ENCODE measurements at places on chromosomes 16 and 17.
A peak's percentile ranks its signal among the peaks of the same experiment; 100 is the strongest.

GRCh38 chr17:44780161-44780560 lies 21.4 kb downstream of the ADAM11 start:
- DNase-seq: no peak

GRCh38 chr16:30927789-30928378 lies 4.5 kb downstream of the FBXL19 start:
- peak; percentile 60 for DNase-seq

DNA sequence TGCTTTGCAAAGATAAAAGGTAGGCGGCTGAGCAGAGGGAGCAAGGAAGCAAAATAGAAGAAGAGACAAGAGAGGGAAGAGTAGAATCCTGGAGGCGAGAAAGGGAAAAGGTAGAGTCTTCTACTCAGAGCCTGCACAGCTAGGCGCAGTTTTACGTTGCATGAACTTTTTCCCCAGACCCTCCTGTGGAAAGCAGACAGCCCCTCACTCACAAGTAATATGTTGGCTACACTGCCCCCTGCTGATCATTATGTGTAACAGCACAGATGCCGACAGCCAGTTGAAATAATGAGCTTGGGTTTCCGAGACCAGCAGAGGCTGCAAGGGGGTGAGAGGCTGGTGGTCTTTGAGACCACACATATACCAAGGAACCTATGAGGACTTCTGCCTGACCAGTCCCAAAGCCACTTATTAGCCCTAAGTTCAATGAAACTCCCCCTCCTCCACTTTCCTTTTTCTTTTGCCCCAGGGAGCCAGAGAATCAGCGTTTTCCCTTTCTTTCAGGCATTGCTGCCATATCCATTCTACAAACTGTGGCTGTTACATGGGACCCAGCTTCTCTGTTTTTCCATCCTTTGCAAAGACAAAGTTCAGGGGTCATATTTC lies 22.5 kb upstream of the CMTR2 start:
- peak; percentile 7 for DNase-seq

- no peak for DNase-seq
Measured at GRCh38 chr16:11032000-11032921, 87.9 kb downstream of the CLEC16A start.

- DNase-seq: no peak
Measured at GRCh38 chr17:3222505-3222904, 15.0 kb downstream of the OR1A1 start.

DNA sequence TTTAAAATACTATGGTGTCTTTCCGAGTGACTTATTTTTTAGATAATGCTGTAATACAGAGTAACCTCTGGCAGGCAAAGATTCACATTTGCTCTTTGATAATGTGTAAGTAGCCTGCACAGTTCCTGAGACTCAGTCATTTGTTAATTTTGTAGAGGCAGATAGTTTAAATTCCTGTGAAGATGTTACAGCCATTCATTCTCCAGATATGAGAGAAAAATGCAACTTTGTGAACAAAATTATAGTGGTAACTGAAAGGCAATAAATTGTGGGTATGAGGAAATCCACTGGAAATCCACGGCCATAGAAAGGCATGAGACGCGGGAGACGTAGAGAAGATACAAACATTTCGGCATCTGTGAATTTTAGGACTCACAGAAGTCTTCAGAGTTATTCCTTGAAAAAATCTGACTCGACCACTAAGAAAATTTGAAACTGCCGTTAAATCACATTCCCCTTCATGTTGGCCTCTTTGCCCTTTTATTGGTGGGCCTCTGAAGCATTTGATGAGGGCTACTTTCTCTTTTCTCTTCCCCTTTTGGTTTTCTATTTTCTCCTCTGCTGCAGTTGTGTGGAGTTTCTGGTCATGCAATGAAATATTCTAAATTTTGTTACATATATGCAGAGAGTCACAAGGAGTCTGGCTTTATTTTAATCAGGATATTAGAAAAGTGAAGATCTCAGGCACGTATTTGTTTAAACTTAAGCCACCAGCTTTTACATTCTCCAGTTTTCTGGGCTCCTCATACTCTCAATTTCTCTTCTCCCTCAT lies 18.8 kb downstream of the HS3ST3A1 start:
- no peak for DNase-seq

DNA sequence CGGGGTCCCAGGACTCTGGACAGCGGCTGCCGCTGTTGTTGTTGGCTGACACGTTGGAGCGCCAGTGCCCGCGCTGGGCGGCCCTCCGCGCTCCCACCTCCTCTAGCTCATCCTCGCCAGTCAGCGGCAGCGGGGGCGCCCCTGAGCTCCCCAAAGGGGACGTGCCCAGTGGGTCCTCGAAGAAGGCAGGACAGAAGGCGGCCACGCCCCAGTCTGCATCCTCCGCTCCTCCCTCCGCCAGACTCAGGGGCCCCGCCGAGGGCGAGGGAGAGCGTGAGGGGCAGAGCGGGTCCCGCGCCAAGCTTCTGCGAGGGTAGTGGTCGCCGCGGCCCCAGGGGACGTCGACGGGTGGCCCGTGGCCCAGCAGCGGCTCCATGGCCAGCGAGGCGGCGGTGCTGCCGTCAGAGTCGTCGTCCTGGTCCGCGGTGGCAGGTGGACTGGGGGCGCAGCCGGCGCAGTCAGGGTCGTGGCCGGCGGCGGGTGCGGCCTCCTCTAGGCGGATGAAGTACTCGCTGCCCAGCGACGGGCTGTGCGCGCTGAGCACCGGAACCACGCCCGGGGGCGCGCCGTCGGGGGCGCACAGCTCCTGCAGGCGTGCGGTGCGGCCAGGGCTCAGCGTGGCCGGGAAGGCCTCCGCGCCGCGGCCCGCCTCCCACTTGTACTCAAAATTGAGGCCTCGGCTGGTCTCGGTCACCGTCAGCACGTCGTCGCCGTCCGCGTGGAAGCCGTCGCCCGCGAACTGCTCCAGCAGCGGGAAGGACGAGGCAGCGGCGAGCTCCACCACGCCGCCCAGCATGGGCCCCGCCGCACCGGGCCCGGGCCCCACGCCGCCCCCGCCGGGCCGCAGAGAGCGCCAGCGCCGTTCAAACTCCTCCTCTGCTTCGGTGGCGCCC lies 43.2 kb upstream of the PVALEF start:
- no peak for DNase-seq

DNA sequence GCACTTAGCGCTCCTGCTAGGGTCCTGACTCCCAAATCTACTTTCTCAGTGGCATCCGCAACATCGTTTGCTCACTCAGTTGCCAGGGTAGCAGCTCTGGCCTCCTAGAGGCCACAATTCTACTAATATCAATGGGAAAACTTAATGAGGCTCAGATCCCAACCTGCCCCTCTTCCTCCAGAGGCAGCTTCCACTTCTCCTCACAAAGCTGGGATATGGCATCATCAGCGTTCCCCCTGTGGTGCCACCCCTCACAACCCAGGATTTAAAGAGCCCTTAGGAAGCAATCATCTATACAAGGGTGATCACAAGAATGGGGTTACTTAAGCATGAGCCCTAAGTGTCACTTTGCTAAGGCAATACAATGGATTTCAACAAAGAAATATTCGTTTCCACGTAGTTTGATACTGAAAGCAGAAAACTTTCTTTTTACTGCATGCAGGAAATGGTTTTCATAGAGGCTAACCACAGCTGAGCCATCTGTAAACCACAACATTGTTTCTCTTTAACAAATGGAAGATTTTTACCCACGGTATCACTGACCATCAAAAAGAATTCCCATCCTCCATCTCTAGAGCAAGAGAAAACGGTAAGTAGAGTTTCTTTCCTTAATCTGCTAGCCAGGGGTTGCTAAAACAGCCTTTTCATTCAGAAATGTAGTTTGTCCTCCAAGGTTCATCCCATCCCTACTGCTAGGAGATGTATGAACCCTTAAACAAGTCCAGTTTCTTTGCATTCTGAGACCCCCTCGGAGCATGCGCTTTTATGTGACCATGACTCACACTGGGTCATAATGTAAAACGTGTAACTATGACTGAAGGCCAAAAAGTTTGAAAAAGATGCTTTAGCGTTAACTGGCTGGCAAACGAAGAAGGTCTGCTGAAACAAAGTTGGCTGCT lies 68.3 kb upstream of the BCAR1 start:
- DNase-seq: peak; percentile 57

DNA sequence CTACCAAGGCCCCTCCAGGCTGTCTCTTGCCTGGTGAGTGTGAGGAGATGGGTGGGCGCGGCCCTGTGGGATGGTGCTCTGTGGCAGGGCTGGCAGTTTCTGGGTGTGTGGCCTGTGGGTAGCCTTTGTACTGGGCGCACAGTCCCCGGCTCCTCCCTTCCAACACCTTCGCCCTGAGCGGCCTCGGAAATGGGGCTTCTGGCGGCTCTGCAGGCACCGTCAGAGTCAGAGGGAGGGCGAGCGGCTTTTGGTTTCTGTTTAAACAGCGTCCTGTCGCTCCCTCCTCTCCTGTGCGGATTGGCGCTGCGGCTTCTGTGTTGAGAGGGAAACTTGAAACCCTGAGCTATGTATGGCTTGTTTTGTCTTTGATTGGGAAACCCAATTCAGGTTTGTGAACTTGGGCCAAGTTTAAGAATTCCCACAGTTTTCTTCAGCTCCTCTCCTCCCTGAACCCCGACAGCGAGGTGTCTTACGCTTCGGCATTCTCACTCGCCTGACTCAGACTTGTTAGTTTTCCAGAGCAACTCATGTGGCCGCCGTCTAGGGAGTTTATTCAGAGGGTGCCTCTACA lies 8.3 kb upstream of the ZNF750 start:
- DNase-seq: no peak

DNA sequence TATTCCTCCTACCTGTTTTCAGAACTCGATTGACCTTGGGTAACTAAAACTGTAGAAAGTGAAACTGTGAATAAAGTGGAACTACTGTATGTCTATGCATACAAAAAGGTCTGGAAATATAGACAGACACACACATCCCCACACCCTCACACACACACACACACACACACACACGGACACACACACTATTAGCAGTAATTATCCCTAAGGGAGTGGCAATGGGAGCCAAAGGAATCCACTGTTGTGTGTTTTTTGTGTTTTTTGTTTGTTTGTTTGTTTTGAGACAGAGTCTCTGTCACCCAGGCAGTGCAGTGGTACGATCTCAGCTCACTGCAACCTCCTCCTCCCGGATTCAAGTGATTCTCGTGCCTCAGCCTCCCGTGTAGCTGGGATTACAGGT lies 26.6 kb upstream of the SRCIN1 start:
- DNase-seq: no peak

DNA sequence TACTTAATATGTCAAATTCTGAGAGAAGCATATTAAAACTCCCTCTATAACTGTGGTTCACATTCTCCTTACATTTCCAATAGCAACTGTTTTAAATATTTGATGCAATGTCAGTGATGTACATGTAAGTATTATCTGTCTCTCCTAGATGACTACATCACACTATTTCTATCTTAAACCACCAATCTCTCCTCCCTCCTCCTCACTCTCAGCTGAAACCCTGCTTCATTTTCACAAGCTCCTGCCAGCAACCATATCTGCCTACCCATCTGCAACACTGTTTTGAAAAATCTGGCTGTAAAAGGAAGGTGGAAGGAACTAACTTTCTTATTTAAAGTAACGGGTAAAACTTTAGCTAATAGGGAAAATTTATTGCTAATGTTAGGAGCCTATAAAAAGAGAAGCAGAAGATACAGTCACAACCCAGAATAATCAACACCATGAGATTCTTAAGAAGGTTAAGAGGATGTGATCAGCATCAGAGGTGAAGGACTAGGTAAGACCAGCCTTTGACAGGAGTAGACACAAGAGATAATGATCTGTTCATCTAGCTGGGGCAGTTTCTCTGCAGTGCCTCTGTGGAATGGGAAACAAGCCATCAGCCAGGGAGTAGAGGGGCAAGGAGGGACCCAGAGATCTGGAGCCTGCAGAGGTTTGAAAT lies 31.0 kb downstream of the MYH10 start:
- DNase-seq: no peak

GRCh38 chr16:1661826-1662225 lies 16.3 kb upstream of the JPT2 start:
- DNase-seq: no peak

- DNase-seq: no peak
Measured at GRCh38 chr17:21072745-21073197, 30.0 kb upstream of the USP22 start.

GRCh38 chr16:38941-39892 lies 14.2 kb downstream of the POLR3K start:
- DNase-seq: peak; percentile 77

DNA sequence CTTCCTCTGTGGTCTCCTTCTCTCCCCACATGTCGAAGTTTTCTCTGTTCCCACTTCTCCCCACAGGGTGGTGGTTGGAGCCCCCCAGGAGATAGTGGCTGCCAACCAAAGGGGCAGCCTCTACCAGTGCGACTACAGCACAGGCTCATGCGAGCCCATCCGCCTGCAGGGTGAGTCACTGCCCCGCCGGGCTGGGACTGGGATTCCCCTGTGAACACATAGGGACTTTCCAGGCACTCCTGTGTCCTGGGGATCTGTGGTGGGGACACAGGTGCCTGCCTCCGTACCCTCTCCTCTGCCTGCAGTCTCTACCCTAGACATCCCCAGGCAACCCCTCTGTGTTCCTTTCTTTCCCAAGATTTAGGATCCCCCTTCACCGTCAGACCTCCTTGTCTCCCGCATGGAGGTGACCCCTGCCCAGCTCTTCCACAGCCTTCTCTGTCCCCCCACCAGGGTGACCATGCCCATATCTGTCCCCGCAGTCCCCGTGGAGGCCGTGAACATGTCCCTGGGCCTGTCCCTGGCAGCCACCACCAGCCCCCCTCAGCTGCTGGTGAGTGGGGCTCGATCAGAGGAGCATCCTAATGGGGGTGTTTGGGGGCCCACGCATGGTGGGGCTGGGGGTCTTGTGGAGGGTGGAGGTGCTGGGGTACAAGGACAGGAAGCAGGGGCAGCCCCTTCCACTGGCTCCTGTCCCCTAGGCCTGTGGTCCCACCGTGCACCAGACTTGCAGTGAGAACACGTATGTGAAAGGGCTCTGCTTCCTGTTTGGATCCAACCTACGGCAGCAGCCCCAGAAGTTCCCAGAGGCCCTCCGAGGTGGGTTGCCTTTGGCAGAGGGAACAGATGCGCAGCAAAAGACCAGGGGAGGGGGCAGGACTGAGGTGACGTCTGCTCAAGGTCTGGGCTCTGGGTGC lies 5.8 kb downstream of the ITGAM start:
- peak; percentile 82 for DNase-seq

DNA sequence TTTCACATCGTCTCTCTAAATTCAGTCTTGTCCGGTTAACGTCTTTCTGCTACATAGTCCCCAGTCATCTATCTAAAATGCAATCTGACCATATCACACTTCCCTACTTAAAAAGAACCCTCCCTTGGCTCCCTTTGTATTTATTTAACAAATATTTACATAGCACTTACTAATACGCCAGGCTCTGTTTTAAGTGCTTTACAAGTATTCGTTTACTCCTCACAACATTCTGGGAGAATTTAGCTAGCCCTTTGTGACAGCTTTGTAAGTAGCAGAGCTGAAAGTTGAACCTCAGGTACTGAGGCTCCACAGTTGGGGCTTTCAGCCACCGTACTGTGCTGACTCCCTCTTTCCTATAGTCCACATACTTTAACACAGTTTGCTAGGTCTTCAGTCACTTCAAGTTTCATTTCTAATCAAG lies 9.2 kb downstream of the PAFAH1B1 start:
- no peak for DNase-seq

GRCh38 chr17:80902197-80902962 lies 89.3 kb upstream of the CHMP6 start:
- no peak for DNase-seq

DNA sequence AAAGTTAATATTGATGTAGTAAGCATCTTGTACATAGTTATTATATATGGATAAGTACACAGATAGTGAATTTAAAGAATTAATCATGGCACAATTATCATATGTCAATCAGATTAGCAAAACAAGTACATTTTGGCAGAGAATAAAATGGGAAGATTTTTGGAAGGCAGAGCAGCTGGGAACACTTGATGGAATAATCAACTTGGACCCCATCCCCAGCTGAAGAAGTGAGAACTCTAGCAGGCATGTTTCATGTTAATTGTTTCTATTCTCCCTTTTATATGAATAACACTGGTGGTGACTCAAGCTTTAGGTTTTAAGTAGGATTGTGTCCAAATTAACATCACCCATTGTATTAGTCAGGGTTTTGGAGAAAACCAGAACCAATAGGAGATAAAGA lies 198.7 kb downstream of the KCNJ2 start:
- no peak for DNase-seq

Data from GM06990 (cell line).